ENCODE measurements at places on chromosomes 11 and 22.
A peak's percentile ranks its signal among the peaks of the same experiment; 100 is the strongest.

DNA sequence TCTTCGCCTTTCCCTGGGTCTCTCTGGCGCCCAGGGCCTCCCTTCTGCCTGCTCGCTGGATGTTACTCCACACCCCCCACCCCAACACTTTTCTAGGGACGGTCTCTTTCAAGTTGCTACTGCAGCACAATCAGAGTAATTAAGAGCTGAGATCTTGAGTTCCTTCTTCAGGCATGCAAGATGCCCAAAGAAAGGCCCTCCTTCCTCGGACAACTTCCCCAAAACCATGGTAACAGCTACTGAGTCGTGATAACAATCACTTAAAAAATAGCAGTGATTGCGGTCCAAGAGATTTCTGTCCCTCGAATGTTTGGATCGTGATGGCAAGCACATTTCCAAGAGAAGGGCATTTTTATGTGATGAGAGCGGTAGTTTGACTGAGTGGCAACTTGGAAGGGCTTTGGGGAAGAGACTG, 638 bp upstream of the TENM4 start:
- no peak for DNase-seq

DNA sequence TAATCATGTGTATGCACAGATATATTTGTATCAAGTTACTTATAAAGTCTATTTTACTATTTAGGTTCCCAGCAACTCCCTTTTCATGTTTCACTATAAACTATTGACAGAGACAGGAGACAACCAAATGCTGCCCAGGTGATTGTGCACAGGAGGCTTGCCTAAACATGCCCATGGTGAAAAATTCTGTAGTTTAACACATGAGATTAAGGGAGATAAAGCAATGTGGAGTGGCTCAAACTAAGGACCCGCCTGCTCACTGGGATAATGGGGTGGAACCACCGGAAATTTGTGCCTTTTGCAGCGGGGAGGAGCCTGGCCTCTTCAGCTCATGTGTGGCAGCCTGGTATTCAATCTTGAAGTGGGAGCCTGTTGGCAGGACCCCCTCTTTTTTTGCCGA, 459.5 kb upstream of the CNTN5 start:
- no peak for DNase-seq

GRCh38 chr11:111777094-111778046, 11.2 kb upstream of the PPP2R1B start:
- no peak for DNase-seq

GRCh38 chr11:10807493-10808234, 1.1 kb downstream of the EIF4G2 start:
- peak; percentile 48 for DNase-seq

DNA sequence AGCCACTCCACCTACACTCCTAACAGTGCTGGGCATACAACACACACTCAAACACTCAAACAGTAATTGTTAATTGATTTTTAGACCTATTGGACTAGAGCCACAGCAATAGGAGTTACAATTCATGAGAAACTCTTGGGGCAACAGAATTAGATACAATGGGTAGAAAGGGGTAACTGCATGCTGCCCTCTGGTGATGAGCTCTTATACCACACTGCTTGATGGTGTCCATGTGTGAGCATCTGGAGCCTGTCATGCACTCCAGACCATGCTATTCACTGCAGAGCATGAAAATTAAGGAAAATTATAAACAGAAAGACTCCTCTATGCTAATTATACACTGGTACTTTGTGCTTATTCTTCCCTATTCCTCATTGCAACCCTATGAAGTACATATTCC, 975.5 kb upstream of the CCDC90B start:
- DNase-seq, result no peak

- DNase-seq, result no peak
These were observed 3.3 kb downstream of the FTH1 start for GRCh38 chr11:61964058-61964665.

GRCh38 chr22:33811208-33811607, 109.1 kb downstream of the LARGE1 start:
- no peak for DNase-seq

GRCh38 chr11:65216830-65217229, 35.1 kb downstream of the CAPN1 start:
- no peak for DNase-seq

- DNase-seq, result no peak
These were observed 47.5 kb upstream of the ME3 start for GRCh38 chr11:86719781-86720463.

DNA sequence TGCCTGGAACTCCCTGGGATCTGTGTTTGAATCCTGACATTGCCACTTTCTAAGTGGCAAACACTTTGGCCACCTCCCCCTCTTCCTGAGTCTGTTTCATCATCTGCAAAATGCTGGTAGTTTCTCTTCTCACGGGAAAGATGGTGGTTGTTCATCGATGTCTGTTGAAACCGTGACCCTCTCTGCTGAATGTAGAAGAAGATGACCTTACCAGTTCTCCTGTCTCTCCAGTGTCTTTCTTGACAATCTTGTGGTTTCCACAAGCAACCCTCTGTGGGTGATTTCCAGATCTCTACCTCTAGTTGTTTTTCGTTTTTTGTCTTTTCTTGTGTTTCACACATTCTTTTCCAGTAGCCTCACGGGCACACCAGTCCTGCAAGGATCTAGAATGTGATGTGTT, 27.5 kb downstream of the ZBTB16 start:
- no peak for DNase-seq

DNA sequence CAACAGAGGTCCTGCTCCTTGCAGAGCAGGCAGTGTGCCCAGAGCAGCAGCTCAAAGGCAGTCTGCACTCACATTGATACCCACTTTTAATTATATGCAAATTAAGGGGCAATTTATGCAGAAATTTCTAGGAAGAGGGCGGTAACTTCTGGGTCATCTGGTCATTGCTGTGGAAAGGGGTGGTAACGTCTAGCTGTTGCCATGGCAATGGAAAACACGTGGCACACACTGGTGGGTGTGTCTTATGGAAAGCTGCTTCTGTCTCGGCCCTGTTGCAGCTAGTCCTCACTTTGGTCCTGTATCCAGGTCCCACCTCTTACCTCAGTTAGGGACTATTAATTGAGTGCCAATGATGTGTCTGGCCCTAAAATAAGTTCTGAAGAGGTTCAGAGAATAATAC, 36.8 kb downstream of the BARX2 start:
- DNase-seq, result no peak

- no peak for DNase-seq
These were observed 50.7 kb downstream of the SYN3 start for GRCh38 chr22:33007485-33007884.

Measured in stimulated activated CD4-positive, alpha-beta T cell treated with anti-CD3 and anti-CD28 coated beads, Interleukin-1b, Interleukin-23, amount 100 ng/mL, for 48 hours (primary cell).